ENCODE measurements at places on chromosomes 3 and 15.

DNA sequence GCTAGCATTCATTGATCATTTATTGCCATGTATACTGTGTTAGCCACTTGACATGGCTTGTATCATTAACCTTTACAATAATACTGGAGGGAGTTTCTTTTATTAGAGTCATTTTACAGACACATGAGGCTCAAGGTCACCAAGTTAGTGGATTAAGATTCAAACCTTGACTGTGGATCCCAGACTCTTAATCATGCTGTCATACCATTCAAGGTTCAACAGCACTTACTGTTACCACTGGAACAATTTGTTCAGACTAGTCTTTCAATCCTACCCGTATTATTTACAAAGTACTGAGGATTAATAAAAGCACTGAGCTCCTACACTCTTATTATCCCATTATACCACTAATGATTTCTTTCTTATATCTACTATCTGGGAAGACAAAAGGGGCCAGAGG lies 1.2 kb downstream of the COX17 start:
- H3K27ac ChIP-seq = peak overlapping the region; percentile 75
- H3K4me1 ChIP-seq = peaks cover 26% of the 10 kb centered on the region
- H3K36me3 ChIP-seq = peaks cover 9% of the 10 kb centered on the region
- H3K4me3 ChIP-seq = peak overlapping the region; percentile 93

DNA sequence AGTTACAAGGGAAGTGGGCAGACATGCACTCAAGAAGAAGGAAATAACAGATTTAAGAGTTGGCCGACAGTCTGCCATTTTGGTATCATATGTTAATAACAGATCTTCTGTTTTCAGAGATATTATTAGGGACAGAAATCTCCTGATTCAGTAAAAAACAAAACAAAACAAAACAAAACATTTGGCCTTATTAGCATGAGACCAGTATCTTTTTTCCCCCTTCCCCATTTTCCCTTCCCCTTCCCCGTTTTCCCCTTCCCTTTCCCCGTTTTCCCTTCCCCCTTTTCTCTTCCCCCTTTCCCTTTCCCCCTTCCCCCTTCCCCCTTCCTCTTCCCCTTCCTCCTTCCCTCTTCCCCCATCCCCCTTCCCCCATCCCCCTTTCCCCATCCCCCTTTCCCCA lies 39.4 kb downstream of the BBS4 start:
- H3K27ac ChIP-seq = no peak overlapping the region
- no peaks in the 10 kb centered on the region for H3K27me3 ChIP-seq
- no peaks in the 10 kb centered on the region for H3K4me1 ChIP-seq
- H3K36me3 ChIP-seq = peaks cover 4% of the 10 kb centered on the region
- H3K4me3 ChIP-seq = no peak overlapping the region
- no peak for DNase-seq

DNA sequence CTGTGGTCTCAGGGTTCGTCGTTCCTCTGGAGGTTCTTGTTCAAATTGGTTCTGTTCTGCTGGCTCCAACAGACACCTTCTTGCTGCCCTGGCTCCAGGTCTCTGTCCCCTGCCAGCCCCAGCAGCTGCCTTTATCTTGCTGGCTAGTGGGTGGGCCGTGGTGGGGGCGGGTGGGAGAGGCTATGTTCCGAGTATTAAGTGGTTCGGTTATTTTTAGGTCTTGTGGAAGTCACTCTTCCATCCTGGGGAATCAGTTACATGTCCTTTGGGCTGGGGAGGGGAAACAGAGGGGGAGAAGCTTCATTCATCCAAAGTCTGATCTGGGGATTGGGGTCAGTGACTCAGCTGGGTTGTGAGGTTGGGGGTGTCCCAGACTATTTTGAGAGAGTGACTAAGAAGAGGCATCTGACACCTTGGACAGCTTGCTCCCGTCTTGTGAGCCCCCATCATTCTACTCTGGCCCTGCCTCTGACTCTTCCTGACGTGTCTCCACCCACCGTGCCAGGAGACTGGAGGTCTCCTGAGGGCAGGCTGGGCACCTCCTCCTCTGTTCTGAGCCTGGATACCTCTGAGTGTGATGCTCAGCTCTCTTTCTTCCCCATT lies at the start of gene XIRP1:
XIRP1 (minus strand) TSS at position 106 of the 603 bp plus-strand sequence. CDS start 3,150 bp downstream, outside the sequence.
- DNase-seq = no peak
- peaks cover 13% of the 10 kb centered on the region for H3K4me1 ChIP-seq
- peaks cover 8% of the 10 kb centered on the region for H3K27me3 ChIP-seq
- no peaks in the 10 kb centered on the region for H3K36me3 ChIP-seq
- H3K4me3 ChIP-seq = no peak within 1 kb of the TSS

GRCh38 chr3:186746008-186746407 lies 28.8 kb downstream of the KNG1 start:
- DNase-seq = no peak
- H3K27ac ChIP-seq = peak overlapping the region; percentile 95
- H3K4me1 ChIP-seq = peaks cover 9% of the 10 kb centered on the region
- peaks cover 6% of the 10 kb centered on the region for H3K27me3 ChIP-seq
- H3K4me3 ChIP-seq = peak overlapping the region; percentile 12

GRCh38 chr15:99571299-99571698 lies 5.5 kb downstream of the MEF2A start:
- H3K27me3 ChIP-seq = no peaks in the 10 kb centered on the region
- peaks cover 12% of the 10 kb centered on the region for H3K36me3 ChIP-seq
- DNase-seq = no peak
- H3K4me3 ChIP-seq = no peak overlapping the region

DNA sequence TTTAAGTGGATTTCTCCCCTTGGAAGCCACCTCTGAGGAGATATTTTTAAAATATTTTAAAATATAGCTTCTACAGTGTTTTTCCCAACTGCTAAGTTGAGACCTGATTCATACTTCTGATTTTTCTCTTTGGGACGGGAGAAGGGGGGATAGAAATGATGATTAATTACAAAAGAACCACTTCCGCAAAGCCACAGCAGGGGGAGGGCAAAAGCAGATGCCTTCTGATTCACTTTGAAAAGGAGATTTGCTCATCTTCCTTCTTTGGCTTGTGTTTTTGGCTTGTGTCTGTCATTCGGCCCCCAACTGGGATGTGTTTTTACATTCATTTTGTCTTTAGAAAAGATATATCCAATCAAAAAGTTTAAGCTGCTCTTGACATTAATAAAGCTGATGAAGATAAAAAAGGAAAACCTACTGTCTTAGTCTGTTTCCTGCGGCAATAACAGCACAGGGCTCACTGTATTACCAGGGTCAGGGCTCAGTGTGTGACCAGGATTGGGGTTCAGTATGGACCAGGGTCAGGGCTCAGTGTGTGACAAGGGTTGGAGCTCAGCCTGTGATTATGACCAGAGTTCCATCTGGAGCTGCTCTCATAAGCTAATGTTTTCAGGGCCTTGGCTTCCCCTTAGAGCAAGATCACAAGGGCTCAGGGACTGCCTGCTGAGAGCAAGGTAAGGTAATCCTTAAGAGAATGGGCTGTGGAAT lies 223.2 kb downstream of the MTHFS start:
- no peak overlapping the region for H3K27ac ChIP-seq
- H3K27me3 ChIP-seq = peaks cover 23% of the 10 kb centered on the region
- no peak for DNase-seq
- H3K36me3 ChIP-seq = no peaks in the 10 kb centered on the region

DNA sequence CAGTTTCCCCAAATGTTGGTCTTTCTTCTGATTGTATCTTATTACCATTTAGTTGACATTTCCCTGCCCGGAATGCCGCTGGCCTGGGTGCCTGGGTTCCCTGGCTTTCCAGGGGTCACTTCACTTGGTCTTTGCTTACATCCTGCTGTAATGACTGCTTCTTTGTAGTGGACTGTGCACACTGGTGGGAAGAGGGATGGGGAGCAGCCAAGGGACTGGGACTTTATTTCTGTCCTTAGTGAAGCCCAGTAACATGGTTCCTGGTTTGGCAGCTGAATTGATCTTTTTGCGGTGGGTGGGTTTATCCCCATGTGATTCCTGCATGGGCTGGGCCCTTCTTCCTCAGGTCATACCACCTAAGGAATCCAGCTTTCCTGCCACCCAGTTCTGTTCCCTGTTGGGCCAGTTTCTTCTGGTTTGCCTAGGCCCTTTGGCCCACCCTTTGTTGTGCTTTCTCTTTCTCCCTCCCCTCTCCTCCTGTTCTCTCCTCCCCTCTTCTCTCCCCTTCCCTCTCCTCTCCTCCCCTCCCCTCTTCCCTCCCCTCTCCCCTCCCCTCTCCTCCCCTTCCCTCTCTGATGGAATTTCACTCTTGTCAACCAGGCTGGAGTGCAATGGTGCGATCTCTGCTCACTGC lies 41.9 kb downstream of the TRIM71 start:
- peaks cover 7% of the 10 kb centered on the region for H3K36me3 ChIP-seq
- no peak overlapping the region for H3K4me3 ChIP-seq
- no peak overlapping the region for H3K27ac ChIP-seq
- peaks cover 56% of the 10 kb centered on the region for H3K4me1 ChIP-seq

GRCh38 chr3:83729576-83729975 lies 1229.2 kb upstream of the CADM2 start:
- no peaks in the 10 kb centered on the region for H3K4me1 ChIP-seq
- no peak overlapping the region for H3K27ac ChIP-seq
- H3K36me3 ChIP-seq = no peaks in the 10 kb centered on the region
- DNase-seq = no peak
- H3K27me3 ChIP-seq = no peaks in the 10 kb centered on the region
- H3K4me3 ChIP-seq = no peak overlapping the region

DNA sequence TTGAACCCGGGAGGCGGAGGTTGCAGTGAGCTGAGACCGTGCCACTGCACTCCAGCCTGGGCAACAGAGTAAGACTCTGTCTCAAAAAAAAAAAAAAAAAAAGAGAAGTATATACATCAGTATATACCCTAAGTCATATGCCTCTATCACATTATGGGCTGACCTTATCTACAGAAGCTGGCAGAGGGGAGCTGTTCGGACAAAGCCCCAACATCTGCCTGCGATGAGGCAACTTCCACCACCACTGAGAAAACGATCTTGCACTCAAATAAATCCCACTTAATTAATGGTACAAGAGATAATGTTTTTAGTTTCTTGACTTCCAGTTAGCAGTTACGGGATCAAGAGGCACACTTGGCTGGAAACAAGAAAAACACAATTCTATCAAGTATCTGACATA lies 2.2 kb downstream of the GLT8D1 start:
- DNase-seq = no peak

DNA sequence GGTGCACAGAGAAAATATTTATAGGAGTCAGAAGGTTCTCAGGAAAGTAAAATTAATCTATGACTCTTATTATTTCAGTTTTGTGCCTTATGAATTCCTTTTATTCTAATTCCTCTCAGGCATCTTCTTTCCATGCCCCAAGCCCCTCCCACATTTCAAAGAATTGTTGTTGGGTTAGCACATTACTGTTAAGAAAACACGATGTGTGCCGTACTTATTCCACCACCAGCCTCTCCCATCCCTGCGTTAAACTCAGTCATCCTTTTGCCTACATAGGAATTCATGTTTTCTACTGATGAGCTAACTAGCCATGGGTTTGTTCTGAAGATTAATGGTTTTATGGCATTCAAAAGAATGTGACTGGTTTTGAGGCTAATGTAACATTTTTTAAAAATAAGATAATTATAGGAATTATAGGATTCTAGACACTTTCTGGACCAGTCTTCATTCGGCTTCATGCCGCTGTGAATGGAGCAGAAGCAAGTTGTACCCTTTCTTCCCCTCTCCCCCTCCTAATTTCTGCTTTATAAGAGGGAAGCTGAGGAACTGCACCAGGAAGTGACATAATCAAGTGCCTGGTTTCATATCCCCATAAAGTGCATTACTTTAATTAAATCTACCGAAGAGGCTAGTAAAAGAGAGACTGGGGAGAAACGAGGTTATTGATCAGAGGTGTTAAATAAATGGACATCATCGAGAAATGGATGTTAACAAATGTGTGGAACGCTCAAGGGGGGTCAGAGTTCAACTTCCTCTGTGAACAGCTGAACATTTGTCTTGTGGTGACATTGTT lies 12.3 kb upstream of the MB21D2 start:
- no peaks in the 10 kb centered on the region for H3K27me3 ChIP-seq
- no peaks in the 10 kb centered on the region for H3K36me3 ChIP-seq
- no peak for DNase-seq
- peak overlapping the region; percentile 85 for H3K27ac ChIP-seq

- no peak overlapping the region for H3K4me3 ChIP-seq
- peaks cover 23% of the 10 kb centered on the region for H3K27me3 ChIP-seq
- H3K4me1 ChIP-seq = peaks cover 30% of the 10 kb centered on the region
- no peak for DNase-seq
- no peaks in the 10 kb centered on the region for H3K36me3 ChIP-seq
- H3K27ac ChIP-seq = no peak overlapping the region
Observed at GRCh38 chr15:70202756-70203155, 105.0 kb upstream of the TLE3 start.

DNA sequence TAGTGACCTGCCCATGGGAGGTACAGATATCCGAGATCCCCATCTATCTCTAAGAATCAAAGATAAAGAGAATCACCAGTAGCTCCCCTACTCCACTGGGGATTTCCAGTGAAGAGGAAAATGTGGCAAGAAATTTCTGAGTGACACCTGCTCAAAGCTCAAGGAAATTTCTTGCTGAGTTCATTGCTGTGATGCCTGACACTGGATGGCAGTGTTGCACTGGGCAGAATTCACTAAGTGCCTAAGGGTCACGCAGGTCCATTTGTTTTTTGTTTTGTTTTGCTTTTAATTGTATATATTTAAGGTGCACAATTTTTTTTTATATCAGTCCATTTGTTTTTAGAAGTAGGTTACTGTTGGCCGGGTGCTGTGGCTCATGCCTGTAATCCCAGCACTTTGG lies 109.5 kb upstream of the KCNAB1 start:
- H3K27me3 ChIP-seq = peaks cover 5% of the 10 kb centered on the region
- H3K36me3 ChIP-seq = no peaks in the 10 kb centered on the region
- H3K27ac ChIP-seq = no peak overlapping the region
- DNase-seq = no peak
- H3K4me3 ChIP-seq = no peak overlapping the region

- peak overlapping the region; percentile 60 for H3K4me3 ChIP-seq
- H3K36me3 ChIP-seq = peaks cover 8% of the 10 kb centered on the region
- H3K4me1 ChIP-seq = peaks cover 37% of the 10 kb centered on the region
Observed at GRCh38 chr3:192892981-192893700, 24.5 kb downstream of the MB21D2 start.

DNA sequence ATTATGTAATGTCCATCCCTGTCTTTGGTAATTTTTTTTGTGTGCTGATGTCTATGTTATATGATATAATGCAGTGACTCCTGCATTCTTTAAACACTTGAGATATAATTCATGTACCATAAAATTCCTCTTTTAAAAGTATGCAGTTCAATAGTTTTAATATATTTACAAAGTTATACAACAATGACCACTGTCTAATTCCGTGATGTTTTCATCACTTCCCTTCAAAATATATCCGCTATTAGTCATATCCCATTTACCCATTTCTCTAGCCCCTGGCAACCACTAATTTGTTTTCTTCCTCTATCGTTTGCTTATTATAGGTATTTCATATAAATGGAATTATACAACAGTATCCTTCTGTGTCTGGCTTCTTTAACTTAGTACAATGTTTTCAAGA lies 64.9 kb upstream of the SUCLG2 start:
- H3K4me3 ChIP-seq = no peak overlapping the region
- no peaks in the 10 kb centered on the region for H3K36me3 ChIP-seq
- H3K4me1 ChIP-seq = no peaks in the 10 kb centered on the region
- H3K27me3 ChIP-seq = no peaks in the 10 kb centered on the region
- H3K27ac ChIP-seq = no peak overlapping the region

Data from type B pancreatic cell (in vitro differentiated cells).